ENCODE measurements at places on chromosomes 11 and 22.

GRCh38 chr11:92770981-92771380 lies 198.5 kb upstream of the MTNR1B start:
- DNase-seq = no peak

- DNase-seq = no peak
Observed at GRCh38 chr11:47336595-47336994, 15.9 kb downstream of the MYBPC3 start.

DNA sequence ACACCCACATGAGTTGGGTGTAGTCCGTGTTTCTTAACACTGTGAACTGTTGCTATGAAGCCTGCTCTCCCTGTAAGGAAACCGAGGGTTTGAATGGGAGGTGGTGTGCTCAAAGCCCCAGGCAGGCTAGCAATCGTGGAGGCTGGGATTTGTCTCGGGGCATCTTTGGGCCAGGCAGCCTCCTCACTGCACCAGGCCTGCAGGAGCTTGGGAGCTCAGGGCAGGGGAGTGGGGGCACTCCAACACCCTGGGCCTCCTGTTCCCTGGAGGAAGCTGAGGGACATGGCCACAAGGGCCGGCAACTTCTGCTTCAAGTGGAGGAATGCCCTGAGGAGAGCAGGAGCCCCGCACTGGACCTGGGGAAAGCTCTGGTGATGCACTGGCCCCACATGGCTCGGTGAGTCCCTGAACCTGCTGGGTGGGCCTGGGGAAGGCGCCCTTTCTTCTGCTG lies 164.7 kb upstream of the B3GAT1 start:
- DNase-seq = no peak

GRCh38 chr11:66868726-66869566 lies 12.1 kb downstream of the LRFN4 start:
- no peak for DNase-seq

DNA sequence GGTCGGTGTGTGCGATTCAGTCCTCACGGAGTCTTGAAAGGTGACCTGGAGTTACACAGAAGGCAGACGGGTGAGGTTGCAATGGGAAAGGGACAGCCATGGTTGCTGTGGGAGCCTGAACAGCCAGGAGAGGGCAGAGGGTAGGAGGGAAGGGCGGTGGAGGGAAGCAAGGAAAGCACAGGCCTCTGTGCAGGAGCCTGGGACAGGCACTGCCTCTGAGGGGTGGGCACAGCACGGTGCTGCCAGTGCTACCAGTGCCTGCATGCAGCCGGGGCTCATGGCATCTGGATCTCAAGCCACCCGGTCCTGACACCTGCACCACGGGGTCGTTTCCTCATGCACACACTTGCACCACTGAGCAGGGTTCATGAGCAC lies 401.0 kb downstream of the TBC1D22A start:
- no peak for DNase-seq

DNA sequence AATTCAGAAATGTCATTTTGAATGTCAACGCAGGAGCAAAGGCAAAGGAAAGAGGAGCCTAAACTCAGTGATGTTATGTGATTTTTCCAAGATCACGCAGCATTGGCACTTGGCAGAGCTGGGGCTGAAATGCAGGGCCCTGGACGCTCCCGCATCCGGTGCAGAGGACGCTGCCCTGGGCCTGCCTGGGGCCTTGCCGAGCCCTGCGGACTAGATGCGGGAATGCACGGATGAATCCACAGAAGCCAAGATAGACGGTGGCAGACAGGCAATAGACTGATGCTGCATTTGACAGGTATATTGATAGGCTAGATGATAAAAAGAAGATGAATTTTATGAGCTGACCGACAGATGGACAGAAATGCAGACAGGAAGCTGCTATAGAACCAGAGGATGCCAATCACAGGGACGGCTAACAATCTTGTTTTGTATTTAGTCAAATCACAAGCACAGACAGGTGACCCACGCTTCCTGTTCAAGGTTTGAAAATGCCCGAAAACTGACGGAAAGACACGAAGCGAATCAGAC lies 696 bp upstream of the MARK2 start:
- DNase-seq = no peak

DNA sequence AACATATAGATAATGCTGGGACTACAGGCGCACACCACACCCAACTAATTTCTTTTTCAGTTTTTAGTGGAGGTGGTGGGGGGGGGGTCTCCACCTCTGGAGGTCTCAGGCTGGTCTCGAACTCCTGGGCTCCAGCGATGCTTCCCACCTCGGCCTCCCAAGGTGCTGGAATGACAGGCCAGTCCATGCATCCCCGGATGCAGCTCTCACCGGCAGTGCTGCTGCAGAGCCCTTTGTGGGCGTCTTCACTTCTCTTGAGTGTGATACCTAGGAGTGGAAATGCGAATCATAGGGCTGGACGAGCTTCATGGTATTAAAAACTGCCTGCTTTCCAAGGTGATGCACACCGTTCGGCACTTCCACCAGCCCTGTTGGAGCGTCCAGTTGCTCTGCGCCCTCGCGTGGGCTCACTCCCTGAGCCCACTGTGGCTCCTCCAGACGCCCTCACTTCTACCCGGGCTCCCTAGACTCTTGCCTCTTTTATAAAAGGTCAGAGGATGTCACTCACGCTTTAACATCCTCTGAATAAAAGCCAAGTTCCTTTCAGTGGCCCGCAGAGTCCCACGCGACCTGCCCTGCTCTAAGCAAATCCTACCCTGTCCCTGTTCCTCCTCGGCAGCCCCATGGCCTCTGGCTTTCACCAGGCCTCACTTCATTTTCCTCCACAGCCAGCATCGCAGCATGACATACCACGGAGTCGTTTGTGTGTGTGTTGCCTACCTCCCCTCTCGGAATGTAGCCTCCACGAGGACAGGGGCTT lies 837 bp upstream of the BID start:
- no peak for DNase-seq

- DNase-seq = no peak
Observed at GRCh38 chr11:31617246-31617645, 107.7 kb downstream of the ELP4 start.

GRCh38 chr11:55503449-55503848 lies 50.8 kb upstream of the OR4C15 start:
- no peak for DNase-seq

GRCh38 chr11:45436118-45436517 lies 150.0 kb upstream of the SYT13 start:
- no peak for DNase-seq

DNA sequence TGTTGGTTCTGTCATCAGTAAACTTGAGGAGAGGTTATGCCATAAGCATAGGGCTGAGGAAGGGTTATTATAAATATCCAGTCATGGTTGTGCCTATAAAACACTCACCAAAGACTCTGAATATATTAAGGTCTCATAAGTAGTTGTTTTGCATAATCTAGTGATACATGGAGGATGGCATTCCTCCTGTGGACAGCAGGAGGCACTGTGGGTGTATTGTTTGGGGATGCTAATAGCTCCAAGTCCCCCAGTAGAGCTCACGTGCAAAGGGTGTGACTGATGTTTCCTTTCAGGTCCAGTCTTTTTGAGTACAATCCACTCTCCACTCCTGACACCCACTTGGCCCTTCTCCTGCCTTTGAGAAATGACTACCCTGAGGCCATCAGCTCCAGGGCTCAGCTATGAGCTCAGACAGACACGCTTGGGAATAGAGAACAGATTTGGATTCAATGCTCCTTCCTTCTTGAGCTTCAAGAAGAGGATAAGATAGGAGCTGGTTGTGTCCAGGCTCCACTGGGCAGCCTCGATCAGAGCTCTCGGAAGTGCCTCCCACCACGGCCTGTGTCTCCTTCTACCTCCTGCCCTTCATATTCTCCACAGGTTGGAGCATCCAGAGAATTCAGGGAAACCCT lies 85.2 kb upstream of the IGLL5 start:
- peak; percentile 14 for DNase-seq

DNA sequence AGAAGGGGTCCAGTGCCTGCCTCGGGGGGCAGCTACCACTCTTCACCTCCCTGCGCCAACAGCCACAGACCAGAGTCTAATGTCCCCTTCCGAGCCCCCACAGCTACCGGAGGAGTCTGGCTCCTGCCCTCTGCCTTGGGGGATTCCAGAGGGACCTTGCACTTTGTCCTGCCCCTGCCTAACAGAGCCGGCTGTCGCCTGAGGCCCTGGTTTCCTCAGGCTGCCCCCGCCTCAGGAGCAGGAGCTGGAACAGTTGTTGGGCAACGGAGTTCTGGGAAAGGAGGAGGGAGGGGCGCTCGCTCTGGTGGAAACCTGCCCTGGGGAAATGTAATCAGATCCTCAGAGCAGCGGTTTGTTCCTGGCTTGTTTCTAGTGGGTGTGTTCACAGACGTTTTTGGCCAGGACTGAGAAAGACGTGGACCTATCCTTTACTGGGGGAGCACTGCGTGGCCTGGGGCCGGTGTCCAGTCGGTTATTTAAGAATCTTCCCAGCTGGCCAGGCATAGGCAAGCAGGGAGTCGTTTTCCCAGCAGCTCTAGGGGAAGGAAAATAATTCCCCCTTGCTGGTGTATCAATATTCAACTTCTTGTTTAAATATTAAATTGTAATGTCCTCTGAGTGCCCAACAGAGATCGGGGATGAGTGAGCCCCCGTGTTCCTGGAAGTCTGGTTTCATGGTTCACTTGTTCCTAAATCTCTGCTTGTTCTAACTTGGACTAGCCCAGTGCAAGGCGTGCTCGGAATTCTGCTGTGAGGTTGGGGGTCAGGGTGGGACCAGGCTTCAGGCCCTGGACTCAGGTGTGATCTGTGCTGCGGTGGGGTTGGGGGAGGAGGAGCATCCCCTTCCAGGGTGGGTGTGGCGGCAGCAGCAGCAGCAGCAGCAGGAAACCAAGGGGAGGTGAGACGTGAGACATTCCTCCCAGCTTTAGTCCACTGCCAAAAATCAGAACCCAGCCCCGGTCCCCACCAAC lies 32.1 kb downstream of the A4GALT start:
- peak; percentile 96 for DNase-seq

GRCh38 chr11:76769645-76770586 lies 13.2 kb upstream of the TSKU start:
- peak; percentile 47 for DNase-seq

GRCh38 chr11:71266114-71266833 lies 13.9 kb upstream of the SHANK2 start:
- no peak for DNase-seq

- DNase-seq = no peak
Observed at GRCh38 chr22:21094911-21095772, 49.4 kb downstream of the LRRC74B start.

GRCh38 chr11:112723676-112724495 lies 237.3 kb upstream of the NCAM1 start:
- no peak for DNase-seq

- DNase-seq = no peak
Observed at GRCh38 chr11:69541001-69541285, 59.5 kb downstream of the LINC01488 start.

GRCh38 chr22:32200752-32201151 lies 4.1 kb downstream of the RFPL2 start:
- DNase-seq = no peak

DNA sequence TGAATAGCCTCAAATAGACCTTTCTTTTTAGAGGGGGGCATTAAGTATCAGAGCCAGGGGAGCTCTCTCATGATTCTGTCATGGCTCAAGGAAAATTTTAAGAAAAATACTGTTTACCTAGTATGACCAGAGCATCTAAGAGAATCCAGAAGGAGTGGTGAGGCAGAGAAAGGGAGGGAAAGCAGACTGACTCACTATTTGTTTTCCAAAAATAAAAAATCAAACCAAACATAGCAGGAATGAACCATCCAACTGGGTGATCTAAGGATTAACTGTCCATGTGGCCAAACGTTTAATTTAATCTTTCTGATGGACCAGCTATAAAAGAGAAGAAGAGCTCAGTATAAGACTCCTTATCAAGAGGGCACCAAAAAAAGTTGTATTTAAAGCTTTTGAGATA lies 70.8 kb downstream of the GAB2 start:
- DNase-seq = peak; percentile 24

DNA sequence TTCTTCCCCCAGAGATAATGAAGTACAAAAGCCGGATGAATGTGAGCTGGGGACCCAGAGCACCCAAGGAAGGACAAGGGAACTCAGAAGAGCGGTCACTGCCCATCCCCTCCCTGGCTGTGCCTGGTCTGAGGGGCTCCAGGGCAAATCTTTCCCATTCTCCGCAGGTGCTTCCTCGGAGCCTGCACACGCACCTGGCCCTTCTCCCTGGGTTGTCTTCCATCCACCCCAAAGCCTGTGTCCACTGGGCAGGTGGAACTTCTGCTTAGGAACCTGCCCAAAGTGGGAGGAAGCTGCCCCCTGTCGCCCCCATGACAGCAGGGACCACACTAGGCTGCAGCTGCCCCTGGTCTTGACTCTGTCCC lies 121.0 kb upstream of the FGF3 start:
- DNase-seq = no peak

GRCh38 chr11:69108559-69108958 lies 47.2 kb upstream of the SMIM38 start:
- no peak for DNase-seq

DNA sequence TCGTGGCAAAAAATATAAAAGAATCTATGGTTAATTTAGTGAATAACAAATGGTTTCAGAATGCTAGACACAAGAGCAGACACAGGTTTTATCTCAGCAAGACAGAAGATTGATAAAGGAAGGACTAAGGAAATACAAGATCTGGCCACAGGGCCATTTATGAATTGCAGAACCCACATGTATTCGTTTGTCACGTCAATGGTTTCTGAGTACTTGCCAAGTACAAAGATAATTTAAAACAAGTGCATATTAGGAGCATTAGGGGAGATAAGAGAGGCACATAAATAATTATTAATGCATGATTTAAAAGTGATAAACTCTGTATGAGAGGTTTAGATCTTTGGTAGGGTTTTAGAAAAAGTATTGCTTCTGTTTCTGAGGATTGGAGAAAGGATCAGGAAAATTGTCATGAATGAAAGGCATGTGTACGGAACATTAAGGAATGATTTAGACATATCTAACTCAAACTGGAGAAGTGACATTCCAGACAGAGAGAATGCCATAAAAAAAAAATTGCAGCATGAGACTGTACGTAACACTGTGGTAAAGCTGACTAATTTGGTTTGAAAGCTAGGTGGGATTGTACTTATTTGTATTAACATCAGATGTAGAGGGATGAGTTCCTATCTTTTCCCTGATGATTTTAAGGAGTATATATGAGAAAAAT lies 727.1 kb downstream of the NELL1 start:
- DNase-seq = no peak

- DNase-seq = peak; percentile 67
Observed at GRCh38 chr11:798093-798713, at the start of gene SLC25A22. Gene SLC25A22 (minus strand): TSS chr11:798281. CDS start chr11:795006, 3,275 bp downstream.
